ENCODE measurements at places on chromosomes 2 and 18.

- DNase-seq: no peak
Measured at GRCh38 chr2:174888646-174889271, 116.4 kb downstream of the CHN1 start.

DNA sequence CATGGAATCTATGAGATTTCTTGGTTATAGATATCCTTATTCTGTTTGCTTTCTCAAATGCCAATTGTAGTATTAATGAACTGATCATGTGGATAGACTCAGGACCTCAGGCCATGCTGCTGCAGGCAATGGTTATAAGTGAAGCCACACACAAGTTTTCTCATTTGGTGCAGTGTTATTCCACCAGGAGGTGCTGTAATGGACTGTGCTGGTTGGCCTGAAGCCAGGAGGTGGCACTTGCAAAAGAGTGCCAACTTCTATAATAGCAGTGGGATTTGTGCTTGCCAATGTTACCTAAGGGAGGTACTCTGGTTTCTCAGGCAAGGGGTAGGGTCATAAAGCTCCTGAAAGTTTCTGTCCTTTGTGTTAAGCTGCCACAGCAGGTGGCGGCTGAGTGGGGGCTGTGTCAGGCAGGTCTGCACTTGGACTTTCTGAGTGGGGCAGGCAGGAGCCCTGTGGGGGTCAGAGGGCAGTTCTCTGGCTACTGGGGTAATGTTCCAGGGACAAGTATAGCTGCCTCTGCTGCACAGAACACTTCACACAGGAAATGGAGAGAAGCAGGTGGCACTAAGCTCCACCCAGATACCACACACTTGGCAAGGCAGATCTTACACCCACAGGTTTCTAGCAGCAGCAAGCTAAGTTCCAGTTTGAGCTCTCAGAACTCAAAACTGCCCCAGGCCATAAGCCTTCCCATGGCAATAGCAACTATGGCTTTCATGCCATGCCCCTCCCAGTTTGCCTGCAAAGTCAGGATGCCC, 352.6 kb upstream of the CWC22 start:
- DNase-seq: no peak

GRCh38 chr2:60453872-60454271, 99.6 kb downstream of the BCL11A start:
- no peak for DNase-seq

DNA sequence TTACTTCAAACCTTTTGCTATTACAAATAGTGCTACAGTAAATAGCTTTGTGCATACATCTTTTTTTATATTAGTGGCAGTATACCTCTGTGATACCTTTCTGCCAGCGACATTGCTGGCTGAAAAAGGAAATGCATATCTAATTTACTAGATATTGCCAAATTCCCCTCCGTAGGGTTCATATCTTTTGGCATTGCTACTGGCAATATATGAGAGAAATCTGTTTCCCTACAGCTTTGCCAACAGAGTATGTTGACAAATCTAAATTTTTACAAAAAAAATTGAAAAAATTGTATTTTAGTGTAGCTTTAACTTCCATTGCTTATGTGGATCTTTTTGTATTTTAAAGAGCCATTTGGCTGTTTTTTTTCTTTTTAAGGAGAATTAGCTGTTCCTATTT, 426.7 kb downstream of the TRIB2 start:
- DNase-seq: no peak

GRCh38 chr2:45712570-45712969, 61.1 kb downstream of the PRKCE start:
- no peak for DNase-seq

GRCh38 chr2:239197146-239197545, 203.7 kb downstream of the HDAC4 start:
- DNase-seq: no peak

GRCh38 chr2:118014492-118014824, 588 bp upstream of the CCDC93 start:
- no peak for DNase-seq

DNA sequence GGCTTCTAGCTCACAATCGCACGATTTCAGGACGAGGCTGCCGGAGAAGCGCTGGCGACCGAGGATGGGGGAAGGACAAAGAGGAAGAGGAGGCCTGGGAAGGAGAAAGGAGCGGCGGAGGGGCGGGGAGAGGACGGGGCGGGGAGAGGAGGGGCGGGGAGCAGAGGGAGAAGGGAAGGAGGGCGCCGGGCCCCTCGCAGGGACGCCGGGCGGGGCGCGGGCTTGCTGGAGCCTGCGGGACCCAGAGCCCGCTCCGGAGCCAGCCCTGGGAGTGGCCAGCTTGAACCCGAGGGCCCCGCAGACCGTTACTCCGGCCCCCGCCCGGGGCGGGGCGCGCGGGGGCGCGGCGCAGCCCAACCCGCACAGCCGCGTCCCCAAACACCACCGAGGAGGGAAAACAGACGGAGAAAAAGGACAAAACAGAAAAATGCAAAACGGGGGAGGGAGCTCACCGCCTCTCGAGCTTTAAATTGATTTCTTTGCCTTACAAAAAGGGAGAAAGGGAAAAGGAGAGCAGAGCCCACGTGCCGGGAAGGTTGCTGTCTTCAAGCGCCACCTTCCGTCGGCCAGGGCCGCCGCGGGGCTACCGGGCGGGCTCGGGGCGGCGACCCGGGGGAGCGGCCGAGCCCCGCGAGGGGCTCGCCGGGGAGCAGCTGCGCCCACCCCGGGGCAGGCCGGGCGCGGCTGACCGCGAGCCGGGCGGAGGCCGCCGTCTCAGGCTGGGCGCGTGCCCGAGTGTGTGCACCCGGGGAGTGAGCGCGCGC, 781 bp upstream of the SOX11 start:
- DNase-seq: peak; percentile 85

DNA sequence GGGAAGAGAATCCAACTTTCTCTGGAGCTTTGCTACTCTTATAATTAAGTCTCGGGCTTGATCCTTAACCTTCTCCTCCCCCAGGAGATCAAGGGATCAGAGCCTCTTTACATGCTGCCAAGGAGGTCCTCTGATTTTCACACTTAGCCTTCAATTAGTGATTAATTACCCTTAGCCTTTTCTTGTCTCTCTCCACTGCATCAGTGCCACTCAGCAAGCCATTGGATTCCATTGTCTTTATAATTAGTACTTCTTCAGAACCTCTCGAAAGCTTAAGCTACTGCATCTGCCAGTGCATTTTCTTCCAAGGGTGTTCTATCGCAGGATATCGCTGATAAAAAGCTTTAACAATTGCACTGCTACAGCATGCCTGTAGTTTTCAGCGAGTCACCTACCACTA, 477.0 kb upstream of the MEIS1 start:
- no peak for DNase-seq

DNA sequence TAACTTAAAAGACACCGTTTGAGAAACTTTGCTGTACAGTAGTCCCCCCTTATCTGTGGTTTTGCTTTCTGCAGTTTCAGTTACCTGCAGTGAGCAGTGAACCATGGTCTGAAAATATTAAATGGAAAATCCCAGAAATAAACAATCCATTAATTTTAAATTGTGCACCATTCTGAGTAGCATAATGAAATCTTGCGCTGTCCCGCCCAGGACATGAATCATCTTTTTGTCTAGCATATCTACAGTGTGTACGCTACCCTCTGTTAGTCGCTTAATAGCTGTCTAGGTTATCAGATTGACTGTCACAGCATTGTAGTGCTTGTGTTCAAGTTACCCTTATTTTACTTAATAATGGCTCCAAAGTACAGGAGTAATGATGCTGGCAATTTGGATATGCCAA, 6.1 kb downstream of the ARPC2 start:
- DNase-seq: no peak

DNA sequence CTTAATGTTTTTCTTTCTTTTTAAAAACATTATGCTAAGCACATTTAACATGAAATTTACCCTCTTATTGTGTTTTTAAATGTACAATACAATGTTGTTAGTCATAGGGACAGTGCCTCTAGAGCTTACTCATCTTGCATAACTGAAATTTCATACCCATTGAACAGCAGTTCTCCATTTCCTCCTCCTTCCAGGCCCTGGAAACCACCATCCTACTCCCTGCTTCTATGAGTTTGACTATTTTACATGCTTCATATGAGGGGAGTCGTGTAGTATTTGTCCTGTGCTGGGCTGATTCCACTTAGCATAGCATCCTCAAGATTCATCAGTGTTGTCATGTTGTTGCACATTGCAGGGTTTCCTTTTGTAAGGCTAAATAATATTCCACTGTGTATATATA, 92.6 kb downstream of the SPATS2L start:
- peak; percentile 43 for DNase-seq

GRCh38 chr2:230068016-230068650, 591 bp downstream of the SLC16A14 start:
- DNase-seq: peak; percentile 76

DNA sequence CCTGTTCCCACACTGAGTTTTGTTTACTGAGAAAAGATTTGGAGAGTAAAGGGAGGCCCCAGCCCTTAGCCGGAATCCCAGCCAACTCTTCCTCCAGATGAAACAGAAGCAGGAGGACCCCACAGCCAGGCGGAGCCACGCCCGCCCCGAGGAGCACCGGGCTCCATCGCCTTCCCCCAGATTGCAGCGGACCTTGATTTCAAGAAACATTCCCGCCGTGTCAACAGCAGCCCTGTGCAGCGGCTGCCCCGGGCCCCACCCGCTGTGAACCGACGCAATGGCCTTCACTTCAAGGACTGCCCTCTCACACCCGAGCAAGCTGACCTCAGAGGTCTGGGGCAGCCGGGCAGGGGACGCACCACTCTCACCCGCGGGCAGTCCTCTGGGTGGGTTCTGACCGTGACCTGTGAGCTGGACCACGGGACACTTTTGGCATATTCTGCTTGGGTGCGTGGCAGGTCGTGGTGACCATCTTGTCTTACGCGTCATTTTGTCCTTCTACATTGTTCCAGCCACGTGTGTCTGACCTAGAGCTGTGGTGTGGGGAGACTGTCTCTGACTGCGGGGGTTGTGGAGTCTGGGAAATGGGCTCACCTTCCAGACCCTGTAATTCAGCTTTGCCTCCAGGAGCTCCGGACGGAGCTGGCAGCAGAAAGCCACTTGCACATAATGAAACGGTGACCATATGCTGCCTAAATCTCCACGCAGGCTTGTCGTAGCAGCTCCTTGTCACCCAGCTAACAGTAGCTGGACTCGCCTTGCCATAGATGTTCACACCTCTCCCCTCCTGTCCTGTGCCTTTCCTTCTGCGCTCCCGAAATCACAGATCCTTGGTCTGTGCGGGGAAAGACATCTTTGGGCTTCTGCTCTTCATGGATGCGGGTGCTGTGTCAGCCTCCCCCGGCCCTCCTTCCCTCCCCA, 32.0 kb upstream of the INHBB start:
- no peak for DNase-seq

- no peak for DNase-seq
Measured at GRCh38 chr18:63155169-63155852, 164.3 kb downstream of the BCL2 start.

Measured in adipocyte (in vitro differentiated cells).